ENCODE measurements at places on chromosomes 3 and 15.

DNA sequence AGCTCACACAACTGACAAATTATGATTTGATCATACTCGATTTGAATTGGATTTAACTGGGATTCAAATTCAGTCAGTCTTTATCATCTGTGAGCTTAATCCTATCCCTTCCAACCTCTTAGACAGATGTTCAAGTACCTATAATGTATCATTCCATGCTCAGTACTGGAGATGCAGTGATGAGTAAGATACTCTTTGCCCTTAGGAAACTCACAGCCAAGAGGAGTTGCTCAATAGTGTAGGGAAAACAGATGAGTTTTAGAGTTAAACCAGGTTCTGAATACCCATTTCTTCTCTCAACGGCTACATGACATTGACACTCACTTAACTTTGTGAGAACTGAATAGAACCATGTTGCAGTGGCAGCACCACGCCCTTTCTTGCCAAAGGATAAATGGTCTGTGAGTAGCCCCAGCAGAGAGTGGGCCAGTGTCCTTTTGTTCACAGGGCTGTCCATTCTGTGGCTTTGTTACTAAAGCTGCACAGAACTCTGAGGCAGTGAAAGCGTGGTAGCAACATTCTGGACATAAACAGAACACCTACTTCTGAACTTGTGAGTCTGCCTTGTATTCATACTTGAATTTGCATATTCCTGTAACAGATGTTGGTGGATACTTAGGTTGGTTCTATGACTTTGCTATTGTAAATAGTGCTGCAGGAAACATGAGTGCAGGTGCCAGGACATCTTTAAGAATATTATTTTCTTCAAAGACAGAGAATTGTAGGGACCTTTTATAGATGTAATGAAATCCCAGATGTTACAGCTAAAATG is 91.6 kb downstream of the RASA2 start:
- no peak for DNase-seq

- no peak for DNase-seq
Measured at GRCh38 chr3:63980830-63981498, 42.3 kb downstream of the PSMD6 start.

DNA sequence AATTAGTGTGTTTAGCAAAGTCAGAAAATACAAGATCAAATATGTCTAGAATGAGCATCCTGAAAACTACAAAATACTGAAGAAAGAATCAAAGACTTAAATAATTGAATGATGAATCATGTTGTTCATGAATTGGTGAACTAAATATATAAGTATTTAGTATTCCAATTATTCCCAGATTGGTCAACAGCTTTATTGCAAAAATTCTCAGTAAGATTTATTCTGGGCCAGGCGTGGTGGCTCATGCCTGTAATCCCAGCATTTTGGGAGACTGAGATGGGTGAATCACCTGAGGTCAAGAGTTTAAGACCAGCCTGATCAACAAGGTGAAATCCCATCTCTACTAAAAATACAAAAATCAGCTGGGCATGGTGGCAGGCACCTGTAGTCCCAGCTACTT is 250.0 kb upstream of the NECTIN3 start:
- DNase-seq: no peak

DNA sequence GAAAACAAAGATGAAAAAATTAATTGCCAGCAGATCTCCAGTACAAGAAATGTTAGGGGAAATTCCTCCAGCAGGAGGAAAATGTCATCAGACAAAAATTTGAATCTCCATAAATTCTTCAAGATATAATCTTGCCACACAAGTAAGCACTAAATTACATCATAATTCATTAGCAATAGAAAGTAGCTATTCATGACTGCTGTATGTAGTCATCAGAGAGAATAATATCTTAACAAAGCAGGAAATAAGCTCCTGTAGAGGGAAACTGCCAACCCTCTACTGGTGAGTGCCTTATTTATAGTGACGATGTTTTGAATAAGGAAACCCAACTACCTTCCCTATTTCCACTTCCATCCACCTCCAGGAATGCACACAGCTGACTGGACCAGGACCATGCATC is 15.8 kb upstream of the SLC27A2 start:
- DNase-seq: no peak

DNA sequence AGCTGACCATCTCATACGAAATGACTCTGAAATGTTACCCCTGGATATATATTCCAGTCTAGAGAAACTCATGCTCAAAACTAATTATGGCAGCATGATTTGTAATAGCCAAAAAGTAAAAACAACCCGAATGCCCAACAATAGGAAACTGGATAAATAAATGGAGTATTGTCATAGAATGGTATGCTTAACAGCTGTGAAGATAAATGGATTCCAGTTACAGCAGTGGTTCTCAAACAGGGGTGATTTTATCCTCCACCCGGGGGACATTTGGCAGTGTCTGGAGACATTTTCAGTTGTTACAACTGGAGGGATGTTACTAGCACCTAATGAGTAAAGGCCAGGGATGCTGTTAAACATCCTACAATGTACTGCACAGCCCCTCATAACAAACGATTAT is 52.3 kb upstream of the PIAS1 start:
- no peak for DNase-seq

DNA sequence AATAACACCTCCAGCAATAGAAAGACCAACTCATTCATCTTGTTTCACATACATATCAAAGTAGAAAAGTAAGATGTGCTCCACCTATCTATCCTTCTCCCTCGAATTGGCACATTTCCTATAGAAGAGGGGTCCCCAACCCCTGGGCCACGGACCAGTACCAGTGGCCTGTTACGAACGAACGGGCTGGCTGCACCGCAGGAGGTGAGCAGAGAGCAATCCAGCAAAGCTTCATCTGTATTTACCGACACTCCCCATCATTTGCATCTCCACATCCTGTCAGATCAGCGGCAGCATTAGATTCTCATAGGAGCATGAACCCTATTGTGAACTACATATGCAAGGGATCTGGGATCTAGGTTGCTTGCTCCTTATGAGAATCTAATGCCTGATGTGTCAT is 95.0 kb upstream of the CGNL1 start:
- DNase-seq: no peak

DNA sequence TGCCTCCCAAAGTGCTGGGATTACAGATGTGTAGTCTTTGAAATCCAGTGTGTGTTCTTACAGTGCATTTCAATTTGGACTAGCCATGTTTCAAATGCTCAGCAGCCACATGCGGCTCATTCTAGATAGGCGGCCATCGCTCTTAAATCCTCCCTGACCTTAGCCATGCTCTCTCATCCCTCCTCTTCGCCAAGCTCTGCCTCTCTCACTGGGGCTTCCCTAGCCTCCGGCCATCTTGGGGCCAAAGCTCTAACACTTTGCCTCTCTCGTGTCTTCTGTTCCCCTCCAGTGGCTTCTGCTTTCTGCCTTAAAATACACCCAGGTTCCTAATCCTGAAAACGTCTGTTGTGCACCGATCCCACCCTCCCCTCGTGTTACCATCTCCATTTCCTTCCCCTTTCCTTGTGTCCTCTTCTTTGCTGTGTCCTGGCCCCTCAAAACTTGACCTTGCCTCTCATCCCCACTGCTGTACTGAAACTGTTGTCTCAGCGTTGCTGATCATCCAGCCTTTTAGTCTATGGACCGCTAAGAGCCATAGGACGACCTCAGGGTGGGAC is 1.4 kb upstream of the GHRL start:
- DNase-seq: no peak

DNA sequence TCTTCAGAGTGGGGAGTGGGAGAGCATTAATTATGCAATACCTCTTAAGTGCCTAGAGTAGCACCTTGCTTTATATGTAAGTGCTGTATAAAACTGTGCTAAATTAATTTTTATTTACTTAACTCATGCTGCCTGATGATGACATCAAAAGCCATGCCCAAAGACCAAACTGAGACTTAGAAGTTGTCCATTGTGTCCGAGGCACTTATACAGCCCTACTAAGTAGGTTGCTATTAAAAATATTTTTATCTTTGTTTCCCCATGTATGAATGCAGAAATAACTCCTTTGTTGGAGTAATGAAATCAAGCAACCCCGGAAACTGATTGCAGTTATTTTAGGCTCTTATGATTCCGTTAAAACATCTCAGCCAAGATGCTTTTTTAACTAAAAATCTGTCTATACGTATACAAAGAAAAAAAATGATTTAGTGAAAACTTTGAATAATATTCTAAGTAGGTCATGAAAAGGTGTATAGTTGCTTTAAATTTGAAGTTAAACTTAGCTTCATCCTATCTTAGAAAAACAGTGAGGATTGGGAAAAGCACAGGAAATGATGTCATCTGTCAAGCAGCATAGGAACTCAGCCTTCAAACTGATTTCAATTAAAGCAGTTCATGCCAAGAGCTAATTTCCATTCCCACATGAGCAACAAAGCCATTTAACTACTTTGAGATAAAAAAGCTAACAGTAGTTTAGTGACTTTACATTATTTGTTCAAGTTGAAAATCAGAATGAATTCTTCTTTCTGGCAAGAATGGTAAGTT is 43.0 kb downstream of the FBN1 start:
- no peak for DNase-seq

- DNase-seq: no peak
Measured at GRCh38 chr3:188440340-188440972, 286.5 kb downstream of the LPP start.

- no peak for DNase-seq
Measured at GRCh38 chr3:177109688-177110330, 87.5 kb downstream of the TBL1XR1 start.

All from head of caudate nucleus (tissue), 42 donors.